ENCODE measurements at places on chromosomes 3 and 15.

DNA sequence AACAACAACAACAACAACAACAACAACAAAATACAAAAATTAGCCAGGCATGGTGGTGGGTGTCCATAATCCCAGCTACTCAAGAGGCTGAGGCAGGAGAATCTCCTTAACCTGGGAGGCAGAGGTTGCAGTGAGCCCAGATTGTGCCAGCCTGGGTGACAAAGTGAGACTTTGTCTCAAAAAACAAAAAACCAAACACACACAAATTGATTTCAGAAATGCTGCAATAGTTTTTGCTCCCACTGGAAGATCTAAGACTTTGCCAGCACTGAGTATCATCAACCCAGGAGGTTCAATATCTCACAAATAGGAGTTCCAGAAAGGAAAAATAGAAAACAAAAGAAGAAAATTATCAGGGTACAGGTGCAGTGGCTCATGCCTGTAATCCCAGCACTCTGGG, 16.2 kb upstream of the CCR8 start:
- no peak for DNase-seq

- no peak for DNase-seq
Observed at GRCh38 chr3:25594007-25594502, 70.7 kb downstream of the TOP2B start.

DNA sequence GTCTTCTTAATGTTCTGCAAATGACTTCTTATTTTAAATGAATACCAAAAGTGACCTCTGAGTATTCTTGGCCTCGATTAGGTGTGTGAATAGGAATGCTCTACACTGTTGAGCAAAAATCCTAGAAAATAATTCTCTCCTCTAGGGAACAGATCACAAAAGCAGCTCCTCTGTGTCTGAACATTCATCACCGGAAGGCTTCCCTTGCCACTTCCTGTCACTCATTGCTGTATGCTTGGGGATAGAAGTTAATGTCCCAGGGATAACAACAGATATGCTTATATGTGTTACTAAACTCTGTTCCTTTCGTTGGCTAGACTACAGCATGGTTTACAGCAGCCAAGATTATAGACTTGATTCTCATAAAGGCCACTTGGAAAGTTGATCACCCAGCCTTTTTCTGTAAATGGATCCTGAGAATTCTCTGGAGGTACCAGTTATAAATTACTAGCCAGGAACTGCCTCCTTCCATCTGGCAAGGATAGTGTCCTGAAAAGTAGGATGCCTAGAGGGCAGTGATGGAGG, 16.0 kb upstream of the PTX3 start:
- DNase-seq, result no peak

GRCh38 chr3:186022931-186023330, 85.1 kb upstream of the TRA2B start:
- DNase-seq, result no peak

DNA sequence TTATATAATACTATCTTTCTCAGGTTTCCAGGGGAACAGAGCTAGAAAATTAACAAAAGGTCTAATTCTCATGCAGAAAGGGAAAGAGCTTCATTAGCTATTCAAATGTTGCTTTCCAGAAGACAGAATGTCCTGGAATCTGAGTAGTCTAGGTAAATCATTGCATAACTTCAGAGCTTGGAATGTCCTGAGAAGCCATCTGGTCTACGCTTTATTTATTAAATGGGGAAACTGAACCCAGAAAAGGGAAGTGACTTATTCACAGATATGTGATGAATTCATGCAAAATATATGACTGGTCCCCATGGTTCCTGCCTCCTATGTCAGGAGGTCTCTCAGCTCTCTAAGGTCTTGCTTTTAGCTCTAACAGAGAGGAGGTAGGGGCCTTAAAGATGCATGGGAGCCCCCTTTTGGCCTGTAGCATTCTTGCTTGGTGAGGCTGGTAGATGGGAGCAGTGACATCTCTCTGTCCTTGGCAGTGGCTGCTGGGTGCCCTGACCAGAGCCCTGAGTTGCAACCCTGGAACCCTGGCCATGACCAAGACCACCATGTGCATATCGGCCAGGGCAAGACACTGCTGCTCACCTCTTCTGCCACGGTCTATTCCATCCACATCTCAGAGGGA, 99.2 kb downstream of the CEMIP start:
- no peak for DNase-seq

DNA sequence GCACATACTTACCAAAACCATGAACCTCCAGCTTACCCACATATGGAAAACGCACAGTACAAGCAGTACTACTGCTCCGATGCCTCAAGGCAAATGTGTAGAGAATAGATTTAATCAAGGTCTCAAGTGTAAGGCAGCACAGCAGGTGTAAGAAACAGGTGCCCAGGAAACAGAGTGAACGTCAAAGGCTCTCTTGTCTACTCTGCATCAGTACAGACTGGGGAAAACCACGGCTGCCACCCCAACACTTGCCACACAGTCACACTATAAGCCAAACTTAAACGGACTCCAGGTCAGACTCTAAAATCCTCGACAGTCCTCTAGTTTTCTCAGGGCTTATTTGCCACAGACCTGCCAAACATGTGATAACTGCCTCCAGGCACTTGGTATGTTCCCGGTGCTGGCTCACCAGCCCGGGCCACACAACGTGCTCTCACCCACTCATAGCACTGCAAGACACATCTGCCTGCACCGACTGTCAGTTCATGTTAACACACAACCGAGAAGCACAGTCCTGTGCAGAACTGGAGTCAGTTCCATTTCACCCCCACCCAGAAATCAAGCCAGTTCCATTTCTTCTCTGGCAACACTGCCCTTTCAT, 30.6 kb downstream of the ABCC5 start:
- DNase-seq, result no peak

- no peak for DNase-seq
Observed at GRCh38 chr15:99228120-99228770, 21.1 kb downstream of the TTC23 start.

DNA sequence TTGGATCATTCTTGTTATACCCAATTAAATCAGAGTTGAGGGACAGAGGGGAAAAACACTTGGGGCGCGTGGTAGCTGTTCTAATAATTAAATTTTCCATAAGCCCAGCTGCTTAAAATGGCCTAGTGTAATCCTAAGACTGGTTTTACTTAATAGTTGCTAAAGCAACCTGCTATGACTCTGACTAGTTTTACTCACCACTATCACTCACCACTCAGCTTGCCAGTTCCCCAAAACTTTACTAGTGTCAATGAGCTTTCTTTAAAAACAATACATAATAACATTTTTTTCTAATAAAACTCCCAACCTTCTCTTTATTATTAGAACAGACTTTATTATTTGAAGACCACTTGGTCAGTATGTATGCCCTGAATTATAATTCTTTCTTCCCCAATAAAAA, 49.6 kb downstream of the ECT2 start:
- DNase-seq, result no peak

GRCh38 chr3:36146404-36146803, 233.9 kb upstream of the STAC start:
- no peak for DNase-seq

DNA sequence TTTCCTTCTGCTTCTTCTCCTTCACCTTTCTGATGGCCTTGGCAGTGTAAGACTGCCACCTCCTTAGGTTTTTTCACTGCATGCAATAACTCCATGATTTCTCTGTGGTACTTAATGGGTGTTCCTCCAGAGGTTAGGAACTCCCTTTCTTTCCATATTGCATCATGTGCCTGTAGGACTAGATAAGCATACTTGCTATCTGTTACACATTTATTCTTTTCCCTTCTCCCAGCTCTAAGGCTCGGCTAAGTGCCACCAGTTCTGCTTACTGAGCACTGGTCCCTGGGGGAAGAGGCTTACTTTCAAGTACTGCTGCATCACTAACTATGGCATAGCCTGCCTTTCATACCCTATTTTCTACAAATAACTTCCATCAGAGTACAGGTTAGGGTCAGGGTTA, 351.8 kb downstream of the OTOL1 start:
- no peak for DNase-seq

GRCh38 chr3:17632401-17633100, 109.9 kb downstream of the TBC1D5 start:
- no peak for DNase-seq

GRCh38 chr3:135759651-135760050, 205.9 kb upstream of the PPP2R3A start:
- no peak for DNase-seq

DNA sequence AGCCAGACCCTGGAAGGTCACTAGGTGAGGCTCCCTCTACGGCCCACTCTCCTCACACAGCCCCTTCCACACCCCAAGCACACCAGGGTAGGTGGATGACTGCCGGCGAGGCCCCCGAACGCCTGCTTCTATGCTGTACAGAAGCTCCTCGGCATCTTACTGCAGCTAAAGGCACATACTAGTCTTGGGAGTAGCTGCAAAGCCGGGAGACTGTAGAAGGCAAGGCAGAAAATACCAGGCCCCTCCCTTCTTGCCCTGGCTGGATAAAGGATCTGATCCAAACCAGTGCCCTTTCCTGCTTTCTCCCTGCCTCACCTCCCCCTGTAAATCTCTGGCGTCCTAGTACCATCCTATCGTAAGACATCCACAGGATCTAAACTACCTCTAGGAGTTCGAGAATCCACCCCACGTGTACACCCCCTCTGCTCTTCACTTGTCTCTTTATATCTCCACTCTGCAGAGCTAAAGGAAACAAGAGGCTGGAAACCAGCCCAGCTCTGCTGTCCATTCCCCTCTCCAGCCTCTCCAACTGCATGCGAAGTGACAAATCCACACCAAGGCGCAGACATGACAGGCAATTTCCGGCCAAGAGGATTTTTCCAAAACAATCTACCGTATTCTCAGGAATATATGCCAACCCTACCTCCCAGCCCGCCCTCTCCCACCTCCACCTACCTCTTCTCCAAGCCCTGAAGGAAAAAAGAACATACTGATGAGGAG, 11.8 kb downstream of the TNK2 start:
- no peak for DNase-seq

DNA sequence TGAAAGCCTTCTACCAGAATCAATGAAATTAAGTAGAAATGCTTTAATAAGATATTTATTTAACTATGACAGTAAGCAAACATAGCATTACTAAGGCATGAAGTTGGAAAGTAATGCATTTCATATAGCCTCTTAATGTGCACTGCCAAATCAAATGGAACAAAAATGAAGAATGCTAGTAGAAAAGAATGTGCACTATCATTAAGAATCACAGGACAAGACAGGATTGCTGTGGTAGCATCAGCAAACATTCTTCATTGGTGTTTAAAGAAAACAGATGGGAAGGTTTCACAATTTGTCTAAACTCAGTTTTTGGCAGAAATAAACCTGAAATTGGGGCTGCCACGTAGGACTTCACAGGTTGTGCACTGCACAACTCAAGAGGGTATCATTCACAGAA, 168.9 kb downstream of the CNTN3 start:
- DNase-seq, result no peak

DNA sequence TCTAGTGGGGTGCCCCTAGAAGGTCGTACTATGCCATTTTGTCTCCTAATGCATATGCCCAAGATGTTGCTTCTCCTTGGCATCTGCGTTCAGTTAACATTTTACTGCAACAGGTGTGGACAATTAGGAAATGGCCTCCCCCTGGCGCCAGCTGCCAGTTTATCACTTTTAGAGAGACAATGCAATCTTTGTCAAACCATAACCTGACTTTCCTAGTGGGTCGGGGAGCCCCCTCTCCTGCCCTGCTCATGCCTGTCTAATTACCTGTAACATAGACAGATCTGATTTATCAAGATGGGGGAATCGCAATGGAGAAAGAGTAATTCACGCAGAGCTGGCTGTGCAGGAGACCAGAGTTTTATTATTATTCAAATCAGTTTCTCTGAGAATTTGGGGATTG, 353.7 kb upstream of the SGO1 start:
- DNase-seq, result no peak

GRCh38 chr15:40793216-40793989, 13.5 kb upstream of the ZFYVE19 start:
- no peak for DNase-seq

DNA sequence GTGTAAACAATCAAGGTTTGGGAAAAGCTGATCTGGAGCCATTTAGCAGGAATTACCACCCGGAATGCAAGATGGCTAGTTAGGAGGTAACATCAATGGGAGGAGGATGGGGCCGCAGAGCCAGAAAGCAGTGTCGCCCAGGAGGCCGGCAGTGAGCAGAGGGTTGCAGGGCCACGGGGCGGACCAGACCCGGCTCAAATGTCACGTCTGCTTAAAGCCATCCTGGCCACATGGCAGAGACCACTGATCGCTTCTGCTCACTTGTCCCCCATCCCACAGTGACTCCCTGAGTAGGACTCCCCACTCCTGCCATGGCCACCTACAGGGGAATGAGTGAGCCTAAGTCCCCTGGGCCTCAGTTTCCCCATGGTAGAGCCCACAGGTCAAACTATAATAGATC, 18.2 kb downstream of the MGLL start:
- no peak for DNase-seq

GRCh38 chr3:1079662-1080061, 13.2 kb upstream of the CNTN6 start:
- no peak for DNase-seq

DNA sequence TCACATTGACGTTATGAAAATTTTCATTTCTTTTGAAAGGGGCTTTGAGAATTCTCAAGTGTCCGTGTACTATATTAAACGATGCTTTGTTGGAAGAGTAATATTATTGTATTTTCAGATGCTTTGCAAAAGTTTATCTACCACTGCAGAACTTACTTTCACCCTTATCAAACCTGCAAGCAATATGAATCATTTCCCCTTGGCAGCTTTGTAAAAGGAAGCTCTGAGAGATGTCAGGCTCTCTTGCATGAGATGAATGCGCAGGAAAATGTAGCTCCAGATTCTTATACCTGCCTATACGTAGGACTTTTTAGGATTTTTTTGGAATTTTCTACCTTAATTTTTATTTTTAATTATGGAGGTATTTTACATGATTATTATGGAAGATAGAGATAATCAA, 34.5 kb downstream of the GPD1L start:
- DNase-seq, result no peak

GRCh38 chr15:95440712-95441111, 889.8 kb upstream of the NR2F2 start:
- no peak for DNase-seq

DNA sequence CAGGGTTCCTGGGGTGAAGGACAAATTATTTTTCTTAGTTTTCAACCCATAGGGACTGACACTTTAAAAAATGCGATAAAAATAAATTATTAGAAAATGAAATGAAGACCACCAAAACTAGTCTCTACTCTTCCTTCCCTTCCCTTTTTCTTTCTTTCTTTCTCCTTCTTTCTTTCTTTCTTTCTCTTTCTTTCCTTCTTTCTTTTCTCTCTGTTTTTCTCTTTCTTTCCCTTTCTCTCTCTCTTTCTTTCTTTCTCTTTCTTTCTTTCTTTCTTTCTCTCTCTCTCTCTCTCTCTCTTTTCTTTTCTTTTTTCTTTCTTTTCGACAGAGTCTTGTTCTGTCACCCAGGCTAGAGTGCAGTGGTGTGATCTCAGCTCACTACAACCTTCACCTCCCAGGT, 99.3 kb upstream of the TNFAIP8L3 start:
- DNase-seq, result no peak

Measured in NCI-H748 treated with DMSO at 0.1 percent for 48 hours (cell line).